Pericardium fibroblast (primary cell): ENCODE measurements at places on chromosomes 6 and 20. TPM values are rescaled to one million over a fixed set of nuclear protein-coding genes. Genes with fewer than 3 reads are reported as not detected.

Gene LHFPL5
- total RNA-seq: not detected in 2 replicates

Gene DEFB112
- total RNA-seq: not detected in 2 replicates

Gene UBD
- total RNA-seq: not detected in 2 replicates

Gene MUC21
- not detected in 2 replicates for total RNA-seq

Gene BNIP5
- total RNA-seq: not detected in 2 replicates

Gene CLPSL2
- not detected in 2 replicates for total RNA-seq

Gene HUS1B
- total RNA-seq: 0.09 TPM in 1 of 2 replicates, not detected in the other

Gene TAF4
- 2.8 and 4.6 TPM in 2 replicates for total RNA-seq

Gene NR2E1
- total RNA-seq: not detected in 2 replicates

Gene HTR1B
- 0.12 TPM in 1 of 2 replicates, not detected in the other for total RNA-seq

Gene CD83
- 0.23 and 4.9 TPM in 2 replicates for total RNA-seq
